ENCODE measurements at places on chromosomes 11 and 22.

DNA sequence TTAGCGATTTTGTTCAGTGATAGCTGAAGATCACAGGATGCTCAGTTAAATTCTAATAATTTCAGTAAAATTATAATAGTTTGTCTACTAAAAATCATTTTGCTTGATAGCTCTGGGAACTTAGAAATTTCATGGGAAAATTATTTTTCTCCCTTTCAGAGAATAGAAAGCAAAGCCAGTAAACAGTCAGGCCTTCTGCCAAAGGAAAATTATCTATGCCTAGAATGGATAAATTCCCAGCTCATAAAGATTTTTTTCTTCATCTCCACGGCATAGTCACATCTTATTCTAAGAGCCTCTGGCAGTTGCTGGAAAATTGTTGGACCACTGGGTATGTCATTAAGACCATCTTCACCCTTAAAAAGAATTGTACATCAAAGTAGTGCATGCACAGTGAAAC lies 169.6 kb upstream of the ANO3 start:
- DNase-seq, result no peak

- DNase-seq, result no peak
Measured at GRCh38 chr11:44199816-44200215, 104.3 kb downstream of the EXT2 start.

DNA sequence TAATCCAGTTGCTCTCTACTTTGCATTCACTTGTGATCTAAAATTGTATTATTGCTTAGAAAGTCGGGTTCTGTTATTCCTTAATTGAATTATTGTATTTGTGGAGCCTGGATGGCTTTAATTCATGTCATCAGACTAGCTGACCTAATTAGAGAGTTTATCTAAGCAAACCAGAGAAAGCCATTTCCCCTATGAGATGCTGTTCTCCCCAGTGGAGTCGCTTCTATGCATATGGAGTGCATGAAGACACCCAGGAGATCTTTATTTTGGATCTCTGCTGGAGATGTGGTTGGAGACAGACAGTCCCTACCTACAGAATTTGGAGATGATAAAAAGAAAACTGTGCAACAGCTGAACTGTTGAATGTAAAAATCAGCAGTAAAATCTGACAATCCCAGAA lies 45.2 kb upstream of the MYO18B start:
- DNase-seq, result no peak

DNA sequence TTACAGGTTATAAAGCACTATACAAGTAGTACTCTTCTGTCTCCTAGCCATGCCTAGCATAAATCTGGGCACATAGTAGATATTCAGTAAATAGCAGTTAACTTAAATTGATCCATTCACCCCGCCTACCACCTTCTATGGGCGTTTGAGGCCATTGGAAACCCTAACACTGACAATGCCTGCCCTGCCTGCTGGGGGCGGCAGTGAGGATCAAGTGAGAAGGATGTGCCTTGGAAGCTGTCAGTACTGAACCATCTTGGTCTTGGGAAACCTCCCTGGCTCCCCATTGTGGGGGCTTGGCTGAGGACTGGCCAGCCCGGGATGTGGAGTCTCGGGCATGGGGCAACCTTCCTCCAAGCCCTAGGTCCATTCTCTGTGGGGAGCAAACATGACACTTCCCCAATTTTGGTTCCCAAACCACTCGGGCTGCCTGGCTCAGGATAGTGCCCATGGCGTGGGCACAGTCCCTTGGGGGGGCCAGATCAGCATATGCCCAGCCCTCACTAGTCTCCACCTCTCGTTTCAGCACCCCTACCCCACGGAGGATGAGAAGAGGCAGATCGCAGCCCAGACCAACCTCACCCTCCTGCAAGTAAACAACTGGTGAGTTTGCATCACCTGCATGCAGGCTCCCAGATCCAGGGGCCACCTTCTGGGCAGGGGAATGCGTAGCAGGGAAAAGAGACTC lies 67.4 kb downstream of the FEZ1 start:
- no peak for DNase-seq

DNA sequence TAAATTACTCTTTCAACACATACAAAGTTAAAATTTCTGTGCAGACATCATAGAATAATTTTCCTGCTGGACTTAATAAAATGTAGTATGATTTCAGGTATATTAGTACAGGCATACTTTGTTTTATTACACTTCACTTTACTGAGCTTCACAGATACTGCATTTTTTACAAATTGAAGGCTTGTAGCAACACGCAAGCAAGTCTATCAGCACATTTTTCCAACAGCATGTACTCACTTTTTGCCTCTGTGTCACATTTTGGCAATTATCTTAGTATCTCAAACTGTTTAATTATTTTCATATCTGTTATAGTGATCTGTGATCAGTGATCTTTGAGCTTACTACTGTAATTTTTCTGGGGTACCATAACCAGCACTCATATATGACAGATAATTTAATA lies 44.5 kb downstream of the BBOX1 start:
- no peak for DNase-seq

- DNase-seq, result no peak
Measured at GRCh38 chr11:6458352-6459098, 15.2 kb downstream of the TRIM3 start.

DNA sequence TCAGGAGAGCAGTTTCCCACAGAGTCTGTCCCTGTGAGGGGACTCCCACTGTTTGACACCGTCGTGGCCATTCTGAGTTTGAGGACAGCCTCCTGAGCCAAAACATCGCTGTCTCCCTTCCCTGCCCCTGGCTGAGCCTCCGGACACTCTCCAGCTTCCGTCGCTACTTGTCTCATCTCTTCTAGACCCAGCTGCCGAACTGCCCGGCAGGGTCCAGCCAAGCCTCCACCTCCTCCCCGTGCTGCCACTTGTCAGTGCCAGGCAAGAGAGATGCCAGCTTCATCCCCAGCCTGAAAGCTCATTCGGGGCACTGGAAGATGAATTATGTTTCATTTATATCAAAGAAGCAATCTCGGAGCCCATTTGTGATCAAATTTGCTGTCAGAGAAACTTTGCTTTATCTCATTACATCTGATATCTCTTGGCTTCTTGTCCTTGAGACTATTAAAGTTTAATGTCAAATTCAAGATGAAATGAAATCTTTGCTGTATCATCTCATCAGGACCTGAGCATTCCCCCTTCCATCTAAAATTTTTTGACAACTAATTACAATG lies 283.9 kb downstream of the BUD13 start:
- DNase-seq, result no peak

DNA sequence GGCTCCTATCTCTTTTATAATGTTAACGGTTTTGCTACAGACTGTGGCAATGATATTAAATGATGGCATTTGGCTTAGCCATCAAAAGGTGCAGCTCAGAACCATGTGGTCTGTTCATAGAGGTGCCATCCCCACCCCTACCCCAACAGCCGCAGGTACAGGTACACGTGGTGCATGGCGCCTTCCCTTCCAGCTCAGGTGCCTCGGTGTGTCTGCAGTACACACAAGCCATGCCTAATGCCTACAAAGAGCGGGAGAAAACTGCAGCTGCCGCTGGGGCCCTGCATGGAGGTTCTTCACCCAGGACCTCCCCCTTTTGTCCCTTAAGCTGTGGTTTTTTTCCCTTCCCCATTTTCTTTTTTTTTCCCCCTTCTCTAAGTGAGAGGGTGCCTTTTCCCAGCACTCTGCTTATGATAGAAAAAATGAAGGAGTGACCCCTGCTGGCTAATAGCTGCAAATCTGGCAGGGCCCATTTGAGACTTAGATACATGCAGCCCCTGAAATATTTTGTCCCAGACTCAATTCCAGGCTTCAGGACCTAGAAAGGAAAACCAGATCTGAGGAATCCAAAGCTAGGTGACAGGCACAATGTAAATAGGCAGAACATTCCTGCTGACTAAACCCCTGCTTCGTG lies 6.5 kb downstream of the OR52M1 start:
- DNase-seq, result no peak

DNA sequence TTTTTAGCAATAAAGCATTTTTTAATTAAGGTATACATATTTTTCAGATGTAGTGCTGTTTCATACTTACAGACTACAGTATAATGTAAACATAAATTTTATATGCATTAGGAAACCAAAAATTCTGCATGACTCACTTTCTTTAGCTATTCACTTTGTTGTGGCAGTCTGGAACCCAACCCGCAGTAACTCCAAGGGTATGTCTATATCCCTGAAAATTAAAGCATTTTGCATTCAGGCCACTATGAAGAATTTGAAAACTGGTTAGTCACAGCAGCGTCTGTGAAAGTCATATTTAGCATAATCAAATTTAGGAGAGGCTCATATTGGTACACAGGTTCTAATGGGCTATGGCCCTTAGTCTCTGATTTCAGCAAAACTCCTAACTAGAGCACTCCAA lies 46.8 kb downstream of the BBOX1 start:
- DNase-seq, result no peak

DNA sequence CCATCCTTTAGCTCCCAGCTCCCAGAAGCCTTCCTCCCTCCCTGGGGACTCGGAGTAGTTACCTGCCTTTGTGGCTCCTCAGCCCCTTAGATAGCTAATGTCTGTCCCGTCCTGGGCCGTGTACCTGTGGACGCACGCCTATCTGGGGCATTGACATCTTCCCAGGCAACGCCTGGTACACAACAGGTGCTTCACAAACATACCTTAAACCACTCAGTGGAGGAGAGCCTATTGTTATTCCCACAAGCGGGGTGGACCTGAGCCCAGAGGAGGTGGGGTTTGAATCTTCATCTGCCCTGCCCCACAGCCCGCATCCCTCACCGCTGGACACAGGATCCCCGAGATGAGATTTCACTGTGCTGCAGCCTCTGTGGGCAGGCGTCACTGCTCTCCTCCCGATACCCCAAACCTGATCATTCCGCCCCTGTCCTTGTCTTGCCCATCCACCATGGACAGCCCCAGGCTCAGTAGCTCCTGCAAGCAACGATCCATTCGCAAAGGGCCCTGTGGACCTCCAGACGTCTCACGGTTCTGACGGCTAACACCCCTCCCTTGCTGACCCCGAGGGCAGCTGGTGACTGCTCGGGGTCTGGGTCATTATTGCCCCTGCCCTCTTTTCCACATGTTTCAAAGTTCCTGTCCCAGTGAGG lies 73.8 kb upstream of the SHISAL1 start:
- DNase-seq, result no peak

GRCh38 chr11:15107730-15108515 lies 6.8 kb upstream of the INSC start:
- no peak for DNase-seq

All from right forelimb (tissue), 1 donor.